Thymus (tissue), 14 donors: ENCODE measurements at places on chromosomes 1 and 21. TPM values are rescaled to one million over a fixed set of nuclear protein-coding genes. Genes with fewer than 3 reads are reported as not detected.

The TMEM81 gene
- 1.7 TPM for total RNA-seq

The GJA9 gene
- 0.05 TPM for total RNA-seq

GRCh38 chr1:29783508-29784275 is 547.4 kb downstream of the PTPRU start:
- no peak for DNase-seq

GRCh38 chr1:7233646-7234470 is 448.6 kb downstream of the CAMTA1 start:
- no peak for DNase-seq

GRCh38 chr1:174262349-174263241 is 103.3 kb downstream of the RABGAP1L start:
- no peak for DNase-seq

DNA sequence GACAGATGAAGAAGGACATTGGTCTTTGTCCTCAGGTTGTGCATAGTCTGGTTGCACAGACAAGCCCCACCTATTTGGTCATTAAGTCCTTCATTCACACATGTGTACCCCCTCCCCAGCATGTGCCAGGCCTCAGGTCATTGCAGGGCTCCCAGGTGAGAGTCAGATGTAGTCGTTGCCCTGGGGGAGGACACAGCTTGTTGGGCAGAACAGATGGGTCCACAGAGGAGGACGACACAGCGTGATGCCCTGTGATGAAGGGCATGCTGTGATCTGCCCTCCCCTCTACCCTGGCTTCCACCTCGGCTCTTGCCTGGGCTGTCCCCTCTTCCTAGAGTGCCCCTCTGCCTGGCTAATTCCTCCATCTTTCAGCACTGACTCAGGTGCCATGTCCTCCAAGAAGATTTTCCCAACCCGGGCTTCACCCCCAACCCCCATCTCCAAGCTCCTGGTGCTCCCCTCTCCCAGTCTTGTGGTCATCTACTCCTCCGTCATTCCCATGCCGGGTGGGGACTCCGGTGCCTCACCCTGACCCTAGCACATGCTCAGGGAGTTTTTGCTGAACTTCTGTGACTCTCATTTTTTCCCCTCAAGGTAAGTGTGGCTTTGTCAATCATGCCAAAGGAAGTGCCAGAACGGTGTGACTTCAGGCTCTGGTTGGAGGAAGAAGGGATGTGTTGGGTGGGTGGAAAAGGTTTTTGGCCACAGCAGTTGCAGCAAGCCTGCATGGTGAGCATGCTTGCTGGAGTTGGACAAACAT is 220.5 kb downstream of the FOXD2 start:
- no peak for DNase-seq

GRCh38 chr21:25929856-25930520 is 195.2 kb downstream of the GABPA start:
- DNase-seq = no peak

- no peak for DNase-seq
These were observed 587 bp upstream of the SLC25A34 start for GRCh38 chr1:15735304-15736037.

DNA sequence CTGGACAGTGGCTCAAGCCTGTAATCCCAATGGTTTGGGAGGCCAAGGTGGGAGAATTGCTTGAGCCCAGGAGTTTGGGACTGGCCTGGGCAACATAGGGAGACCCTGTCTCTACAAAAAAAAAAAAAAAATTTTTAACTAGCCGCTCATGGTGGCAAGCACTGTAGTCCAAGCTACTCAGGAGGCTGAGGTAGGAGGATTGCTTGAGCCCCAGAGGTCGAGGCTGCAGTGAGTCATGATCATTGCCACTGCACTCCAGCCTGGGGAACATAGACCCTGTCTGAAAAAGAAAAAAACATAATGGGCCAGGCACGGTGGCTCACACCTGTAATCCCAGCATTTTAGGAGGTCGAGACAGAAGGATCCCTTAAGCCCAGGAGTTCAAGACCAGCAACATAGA is 5.3 kb downstream of the SPATC1L start:
- DNase-seq = no peak

DNA sequence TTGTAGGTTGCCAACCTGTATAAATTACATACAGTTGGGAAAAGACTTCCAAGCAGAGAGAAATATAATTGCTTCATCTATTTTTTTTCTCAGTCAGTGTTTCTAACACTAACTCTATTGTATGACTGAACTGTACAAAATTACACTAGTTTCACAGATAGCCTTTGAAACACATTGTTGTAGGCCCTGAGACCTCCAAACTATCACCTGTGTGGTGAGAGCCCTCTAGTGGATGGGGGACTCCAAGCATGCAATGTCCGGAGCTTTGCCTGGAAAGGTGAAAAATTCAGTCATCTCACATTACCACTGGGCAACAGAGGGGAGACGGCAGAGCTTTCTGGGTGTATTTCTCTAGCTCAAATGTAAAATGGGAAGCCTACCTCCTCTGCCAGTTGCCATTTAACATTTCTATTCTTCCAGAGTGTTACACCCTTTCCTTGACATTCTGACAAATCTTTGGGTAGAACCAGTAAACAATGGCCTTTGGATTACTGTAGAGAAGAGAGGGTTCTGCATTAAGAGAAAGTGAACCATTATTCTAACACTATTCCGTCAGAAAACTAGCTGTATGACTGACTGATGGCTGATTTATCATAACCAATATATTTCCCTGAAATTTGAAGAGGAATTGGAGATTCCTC is 212.2 kb downstream of the LYPLAL1 start:
- no peak for DNase-seq
